Activated CD4-positive, alpha-beta T cell treated with anti-CD3 and anti-CD28 coated beads for 36 hours (primary cell): ENCODE measurements at places on chromosomes 3 and 15. TPM values are rescaled to one million over a fixed set of nuclear protein-coding genes. Genes with fewer than 3 reads are reported as not detected.

- DNase-seq = no peak
These were observed 3.7 kb downstream of the BOC start for GRCh38 chr3:113214917-113215595.

GRCh38 chr3:57948080-57948671 lies 60.0 kb upstream of the FLNB start:
- DNase-seq = no peak

DNA sequence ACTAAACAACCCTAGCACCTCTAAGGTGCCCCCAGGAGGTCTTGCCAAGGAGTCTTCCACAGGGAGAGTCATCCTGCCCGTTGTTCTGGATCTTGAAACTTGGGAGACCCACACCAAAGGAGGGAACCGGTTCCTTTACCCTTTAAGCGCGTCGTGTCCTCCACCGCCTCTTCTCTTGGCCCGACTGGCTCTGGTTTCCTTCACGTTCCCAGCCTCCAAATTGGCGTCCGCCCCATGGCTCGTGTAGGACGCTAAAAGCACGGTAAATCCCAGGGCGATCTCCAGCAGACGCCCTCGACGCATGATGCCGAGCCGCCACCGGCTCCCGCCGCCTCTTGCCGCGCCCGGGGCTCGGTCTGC lies 1.1 kb downstream of the FBN1 start:
- peak; percentile 9 for DNase-seq

GRCh38 chr3:185658504-185658912 lies 72.4 kb downstream of the SENP2 start:
- peak; percentile 18 for DNase-seq

DNA sequence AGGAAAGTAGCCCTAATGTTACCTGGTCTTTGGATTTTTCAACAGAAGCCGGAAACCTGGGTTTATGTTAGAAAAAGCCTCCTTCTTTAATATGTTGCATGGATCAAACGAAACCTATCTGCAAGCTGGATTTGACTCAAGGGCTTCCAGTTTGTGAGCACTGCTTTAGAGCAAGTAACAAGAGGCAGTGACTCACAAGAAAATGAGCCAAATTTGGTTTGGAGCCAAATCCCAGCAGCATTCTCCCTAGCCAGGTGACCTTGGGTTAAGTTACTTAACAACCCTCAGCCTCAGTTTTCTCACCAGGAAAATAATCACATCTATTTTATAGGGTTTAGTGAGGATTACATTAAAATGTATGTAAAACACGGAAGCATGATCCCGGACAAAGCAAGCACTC lies 215.2 kb upstream of the PRICKLE2 start:
- no peak for DNase-seq

DNA sequence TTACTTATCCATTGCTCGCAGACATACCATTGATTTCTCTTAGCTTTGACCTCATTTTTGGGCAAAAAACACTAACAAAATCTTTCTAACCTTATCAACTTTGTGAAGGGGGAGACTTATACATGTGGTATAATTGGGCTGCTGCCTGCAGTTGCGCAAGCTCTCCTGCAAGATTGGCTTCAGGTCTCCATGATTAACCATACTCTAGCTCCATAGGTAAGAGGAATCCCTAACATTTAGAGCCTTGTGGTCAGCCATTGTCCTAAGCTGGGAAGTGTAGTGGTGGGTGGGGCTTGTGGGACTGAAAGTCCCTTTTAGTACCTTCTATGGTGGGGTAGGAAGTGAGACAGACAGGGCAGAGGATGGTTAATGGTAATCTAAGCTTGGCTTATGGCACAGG lies 179.6 kb upstream of the THRB start:
- DNase-seq = no peak

GRCh38 chr3:131072099-131072559 lies 45.5 kb downstream of the NEK11 start:
- DNase-seq = no peak

- no peak for DNase-seq
These were observed 35.4 kb upstream of the TSC22D2 start for GRCh38 chr3:150372722-150373121.

DNA sequence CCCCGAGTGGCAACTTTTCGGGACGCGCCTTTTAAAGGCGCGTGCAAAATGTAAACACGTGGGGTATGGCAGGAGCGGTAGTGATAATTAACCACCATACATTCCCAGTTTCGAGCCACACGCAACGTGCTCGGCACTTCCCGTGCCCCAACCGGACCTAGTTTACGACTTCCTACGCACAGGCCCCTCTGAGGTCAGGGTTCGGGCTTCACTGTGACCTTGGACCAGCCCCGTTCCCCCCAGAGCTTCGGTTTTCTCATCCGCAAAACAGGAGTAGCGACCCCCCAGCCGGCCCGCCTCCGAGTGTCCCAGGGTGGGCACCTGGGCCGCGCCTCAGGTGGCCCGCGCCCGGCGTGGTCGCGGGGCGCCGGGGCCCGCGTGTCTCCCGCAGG lies 451 bp downstream of the CHCHD4 start:
- peak; percentile 68 for DNase-seq

DNA sequence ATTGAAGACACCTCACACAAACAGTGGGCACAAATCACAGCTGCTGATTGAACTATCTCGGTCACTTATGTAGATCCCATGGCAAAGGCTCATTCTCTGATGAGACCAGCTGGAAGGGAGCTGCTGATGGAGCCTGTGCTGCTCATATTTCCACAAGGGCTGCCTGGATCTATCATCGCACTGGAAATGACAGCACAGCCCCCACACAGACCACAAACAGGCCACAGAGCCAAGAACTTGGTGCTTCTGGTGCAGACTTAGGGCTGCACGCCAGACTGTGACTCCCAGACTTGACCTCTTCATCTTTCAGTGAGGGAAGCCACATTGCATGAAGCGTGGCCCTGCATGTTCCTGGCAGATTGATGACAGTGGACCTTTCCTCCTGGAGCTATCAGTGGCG lies 197.6 kb downstream of the MINAR1 start:
- DNase-seq = no peak

DNA sequence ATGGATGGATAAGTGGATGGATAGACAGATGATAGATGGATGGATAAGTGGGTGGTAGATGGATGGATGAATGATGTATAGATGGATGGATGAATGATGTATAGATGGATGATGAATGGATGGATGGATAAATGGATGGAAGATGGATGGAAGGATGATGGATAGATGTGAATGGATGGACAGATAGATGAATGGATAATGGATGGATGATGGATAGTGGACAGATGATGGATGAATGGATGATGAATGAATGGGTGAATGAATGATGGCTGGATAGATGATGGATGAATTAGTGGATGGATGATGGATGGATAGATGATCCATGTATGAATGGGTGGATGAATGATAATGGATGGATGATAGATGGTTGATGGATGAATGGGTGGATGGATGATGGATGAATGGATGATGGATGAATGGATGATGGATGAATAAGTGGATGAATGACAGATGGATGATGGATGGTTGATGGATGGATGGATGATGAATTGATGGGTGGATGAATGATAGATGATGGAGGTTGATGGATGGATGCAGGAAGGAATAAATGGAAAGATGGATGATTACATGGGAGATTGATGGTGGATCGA lies 69.3 kb downstream of the ITGA11 start:
- DNase-seq = no peak

- no peak for DNase-seq
These were observed 187.3 kb downstream of the SUCNR1 start for GRCh38 chr3:152060701-152061100.

DNA sequence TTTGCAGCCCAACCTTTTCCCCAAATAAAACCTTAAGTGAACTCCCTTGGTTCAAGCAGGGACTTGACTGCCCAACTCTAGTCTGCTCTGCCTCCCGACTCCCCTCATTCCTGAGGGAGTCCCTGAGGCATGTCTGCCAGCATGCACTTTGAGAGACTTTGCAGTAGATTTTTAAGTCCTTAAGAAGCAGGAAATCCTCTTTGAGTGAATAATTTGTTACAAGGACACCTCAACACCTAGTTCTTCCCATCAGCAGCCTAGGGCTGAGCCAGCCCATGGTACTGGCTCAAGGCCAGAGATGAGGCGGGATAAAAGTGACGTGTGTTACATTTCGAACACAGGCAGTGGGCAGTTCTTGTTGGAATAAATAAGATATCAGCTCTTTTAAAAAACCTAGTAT lies 204.3 kb upstream of the SLC2A2 start:
- no peak for DNase-seq

GRCh38 chr15:77482570-77482969 lies 61.9 kb downstream of the HMG20A start:
- no peak for DNase-seq

DNA sequence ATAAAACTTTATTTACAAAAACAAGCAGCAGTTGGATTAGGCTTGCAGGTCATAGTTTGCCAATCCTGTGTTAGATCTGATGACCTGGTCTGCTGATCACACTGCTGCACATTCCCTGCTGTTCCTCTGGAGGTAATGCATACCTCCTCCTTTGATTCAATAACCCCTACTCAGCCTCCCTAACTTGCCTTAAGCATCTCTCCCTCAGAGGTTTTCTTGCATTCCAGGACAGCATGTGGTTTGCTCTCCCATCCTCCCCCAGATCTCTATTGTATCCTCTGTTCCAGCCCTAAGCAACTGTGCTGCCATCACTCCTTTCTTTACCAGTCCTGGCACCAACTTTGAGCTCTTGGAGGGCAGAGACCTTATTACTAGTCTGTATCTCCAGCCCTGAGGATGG lies 63.4 kb downstream of the CACNA2D3 start:
- DNase-seq = no peak

- DNase-seq = no peak
These were observed 353.2 kb upstream of the AGTR1 start for GRCh38 chr3:148344521-148344920.

SLC22A14 gene
- total RNA-seq = not detected

SERPINI1 gene
- total RNA-seq = 1.2 TPM

DNA sequence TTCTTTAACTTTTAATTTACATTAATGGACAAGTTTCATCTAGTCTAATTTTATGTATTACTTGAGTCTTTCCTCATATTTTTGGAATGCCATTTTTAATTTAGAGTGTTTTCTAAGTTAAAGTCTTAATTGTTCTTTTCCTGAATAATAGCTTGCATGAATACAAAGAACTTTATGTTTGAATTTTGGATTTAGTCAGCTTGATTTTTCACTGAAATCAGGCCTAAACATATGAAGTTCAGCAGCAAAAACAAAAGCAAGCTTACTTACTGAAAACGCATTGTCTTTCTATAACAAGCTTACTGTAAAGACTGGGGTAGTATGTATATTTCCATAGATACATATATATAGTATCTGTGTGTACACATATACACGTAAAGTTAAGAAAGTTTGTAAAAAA lies 126.0 kb downstream of the ZBTB20 start:
- DNase-seq = no peak

GRCh38 chr15:75647370-75648155 lies at the start of gene SNX33:
SNX33 (plus strand) TSS chr15:75647912; CDS start chr15:75649103, 1,191 bp downstream.
- DNase-seq = peak; percentile 78

RTP4 gene
- total RNA-seq = 2.0 TPM

DAPK2 gene
- 1.0 TPM for total RNA-seq

DNA sequence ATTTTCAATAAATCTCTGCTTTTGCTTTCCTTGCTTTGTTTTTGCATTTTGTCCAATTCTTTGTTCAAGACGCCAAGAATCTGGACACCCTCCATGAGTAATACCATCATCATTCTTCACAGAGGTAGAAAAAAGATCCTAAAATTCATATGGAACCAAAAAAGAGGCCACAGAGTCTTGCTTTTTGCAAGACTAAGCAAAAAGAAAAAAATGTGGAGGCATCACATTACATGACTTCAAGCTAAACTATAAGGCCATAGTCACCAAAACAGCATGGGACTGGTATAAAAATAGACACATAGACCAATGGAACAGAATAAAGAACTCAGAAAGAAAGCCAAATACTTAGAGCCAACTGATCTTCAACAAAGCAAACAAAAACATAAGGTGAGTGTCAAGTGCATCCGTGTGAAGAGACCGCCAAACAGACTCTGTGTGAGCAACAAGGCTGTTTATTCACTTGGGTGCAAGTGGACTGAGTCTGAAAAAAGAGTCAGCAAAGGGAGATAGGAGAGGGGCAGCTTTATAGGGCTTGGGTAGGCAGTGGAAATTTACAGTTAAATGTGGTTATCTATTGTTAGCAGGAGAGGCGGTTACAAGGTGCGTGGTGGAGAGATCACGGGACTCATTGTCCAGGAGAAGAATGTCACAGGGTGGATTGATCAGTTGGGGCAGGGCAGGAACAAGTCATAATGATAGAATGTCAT lies 10.9 kb downstream of the STRIT1 start:
- no peak for DNase-seq

DNA sequence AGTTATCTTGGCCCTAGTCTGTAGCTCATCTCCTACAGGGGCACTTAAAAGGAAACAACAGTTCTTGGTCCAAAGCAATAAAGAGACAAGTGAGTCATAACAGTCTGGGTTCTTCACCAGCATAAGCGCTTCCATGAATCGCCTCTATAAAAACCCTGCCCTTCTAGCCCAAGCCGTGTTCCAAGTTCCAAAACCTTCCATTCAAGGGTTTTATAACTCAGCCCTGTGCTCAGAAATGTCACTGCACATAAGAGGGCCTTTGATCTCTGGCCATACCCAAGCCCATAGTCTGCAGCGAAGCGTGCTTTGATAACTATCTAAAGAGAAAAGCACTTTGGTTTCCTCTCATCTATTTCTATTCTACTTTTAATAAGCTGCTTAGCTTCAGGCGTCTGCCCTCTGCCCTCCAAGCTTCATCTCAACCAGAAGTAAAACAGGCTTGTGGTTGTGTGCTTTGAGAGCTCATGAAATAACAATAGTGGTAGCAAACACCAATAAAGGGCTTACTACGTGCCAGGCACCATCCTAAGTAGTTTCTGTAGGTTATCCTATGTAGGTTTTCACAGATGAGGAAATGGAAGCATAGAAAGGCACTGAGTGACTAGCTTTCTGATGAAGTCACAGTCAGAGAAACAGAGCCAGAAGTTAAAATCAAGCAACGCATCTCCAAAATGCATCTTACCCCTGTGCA lies 64.0 kb upstream of the AKAP13 start:
- DNase-seq = peak; percentile 22

DNA sequence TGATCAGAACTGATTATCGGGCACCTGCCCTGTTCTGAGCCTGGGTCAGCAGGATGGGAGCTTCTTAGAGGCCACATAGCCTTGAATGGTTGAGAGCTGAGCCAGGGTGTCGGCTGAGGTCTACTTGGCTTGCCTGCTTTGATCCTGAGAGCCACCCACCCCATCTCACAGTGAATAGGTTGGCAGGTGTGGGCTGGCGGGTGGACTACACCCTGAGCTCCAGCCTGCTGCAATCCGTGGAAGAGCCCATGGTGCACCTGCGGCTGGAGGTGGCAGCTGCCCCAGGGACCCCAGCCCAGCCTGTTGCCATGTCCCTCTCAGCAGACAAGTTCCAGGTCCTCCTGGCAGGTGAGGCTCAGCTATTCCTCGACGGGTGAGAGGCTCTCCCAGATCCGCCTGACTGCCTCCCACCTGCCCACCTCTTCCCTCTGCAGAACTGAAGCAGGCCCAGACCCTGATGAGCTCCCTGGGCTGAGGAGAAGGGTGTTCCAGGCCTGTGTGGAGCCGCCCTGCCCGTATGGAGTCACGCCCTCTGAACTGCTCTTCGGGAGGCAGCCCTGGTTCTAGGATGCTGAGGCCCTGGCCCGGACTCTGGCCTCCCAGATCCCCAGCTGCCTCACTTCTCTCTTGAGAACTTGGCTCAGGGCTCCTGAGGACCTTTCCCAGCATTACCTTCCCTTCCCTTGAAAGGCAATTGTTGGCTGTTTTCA lies 3.8 kb downstream of the COMMD4 start:
- DNase-seq = no peak

CYP11A1 gene
- total RNA-seq = not detected
